ENCODE measurements at places on chromosomes 1 and 21.

DNA sequence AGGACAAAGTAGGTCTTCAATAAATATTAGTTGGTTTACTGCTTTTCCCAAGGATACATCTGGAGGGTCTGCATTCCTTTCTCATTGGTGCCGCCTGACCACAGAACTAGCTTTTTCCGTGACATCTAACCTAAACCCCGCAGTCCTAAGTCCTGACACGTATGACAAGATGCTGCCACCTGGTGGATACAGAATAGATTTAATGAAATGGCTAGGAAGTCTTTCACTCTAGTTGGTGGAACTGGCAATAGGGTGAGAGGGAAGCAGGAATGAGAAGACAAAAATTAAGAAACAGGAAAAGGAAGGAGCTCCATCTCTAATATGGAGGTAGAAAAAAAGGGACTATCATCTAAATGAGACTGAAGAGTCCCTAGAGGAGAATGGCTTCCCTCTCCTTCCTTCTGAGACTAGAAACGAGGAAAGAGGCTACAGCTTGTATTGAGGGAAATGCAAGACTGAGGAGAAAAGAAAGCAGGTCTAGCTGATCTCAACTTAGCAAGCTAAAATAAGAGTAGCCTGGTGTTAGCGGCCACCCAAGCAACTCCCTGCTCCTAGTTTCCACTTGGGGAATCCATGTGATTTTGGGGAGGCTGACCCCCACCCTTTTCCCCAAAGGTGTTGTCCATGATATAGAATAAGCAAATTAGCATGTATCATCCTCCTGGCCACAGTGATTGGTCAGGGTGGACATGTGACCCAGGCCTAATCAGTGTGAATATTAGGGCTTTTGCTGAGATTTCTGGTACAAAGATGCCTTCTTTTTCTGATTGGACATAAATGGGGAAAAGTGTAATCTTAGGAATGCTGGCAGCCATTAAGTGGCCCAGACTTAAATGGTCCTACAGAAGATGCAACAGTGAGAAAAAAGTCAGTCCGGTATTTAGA is 5.9 kb downstream of the RFX5 start:
- peak; percentile 90 for DNase-seq

- no peak for DNase-seq
Measured at GRCh38 chr1:118290571-118290970, 105.5 kb upstream of the SPAG17 start.

DNA sequence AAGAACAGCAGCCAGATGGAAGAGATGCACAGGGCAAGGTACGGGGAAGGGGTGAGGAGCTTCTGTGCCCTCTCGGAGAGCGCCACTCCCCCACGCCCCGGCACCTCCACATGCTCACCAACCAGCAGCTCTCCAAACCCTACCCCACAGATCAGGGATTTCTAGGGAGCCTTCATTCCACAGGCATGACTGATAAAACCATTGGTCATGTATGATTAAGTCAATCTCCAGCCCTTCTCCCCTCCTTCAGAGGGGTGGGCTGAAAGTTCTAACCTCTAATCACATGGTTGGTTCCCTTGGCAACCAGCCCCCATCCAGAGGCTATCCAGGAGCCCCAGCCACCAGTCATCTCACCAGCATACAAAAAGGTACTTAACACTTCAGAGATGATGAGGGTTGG is 144.7 kb downstream of the TGFBR3 start:
- no peak for DNase-seq

DNA sequence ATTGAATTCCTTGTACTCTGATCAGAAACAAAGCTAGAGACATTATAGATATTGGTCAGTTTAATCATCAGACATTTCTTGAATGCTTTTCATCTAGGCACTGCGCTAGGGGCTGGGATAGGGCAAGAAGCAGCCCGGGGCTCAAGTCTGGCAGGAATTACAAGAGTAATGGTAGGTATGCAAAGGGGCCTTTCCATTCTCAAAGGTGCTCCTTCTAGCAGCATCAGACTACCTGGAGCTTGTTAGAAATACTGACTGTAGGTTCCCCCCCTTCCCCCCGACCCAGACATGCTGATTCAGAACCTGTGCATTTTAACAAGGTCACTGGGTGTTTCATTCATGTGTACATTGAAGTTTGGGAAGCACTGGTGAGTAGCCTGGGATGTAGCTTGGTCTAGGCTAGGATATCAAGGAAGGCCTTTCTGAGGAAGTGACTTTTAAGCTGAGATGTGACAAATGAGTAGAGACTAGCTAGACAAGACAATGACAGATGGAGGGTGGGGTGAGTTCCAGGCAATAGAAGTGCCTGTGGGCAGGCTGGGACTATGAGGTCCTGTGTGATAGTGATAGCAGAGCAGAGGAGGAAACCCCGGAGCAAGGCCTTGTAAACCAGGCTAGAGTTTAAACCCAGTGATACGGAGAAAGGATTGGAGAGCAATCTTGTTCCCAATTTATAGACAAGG is 26.3 kb downstream of the NFASC start:
- DNase-seq, result no peak

GRCh38 chr1:78560811-78561210 is 59.4 kb upstream of the IFI44L start:
- no peak for DNase-seq

DNA sequence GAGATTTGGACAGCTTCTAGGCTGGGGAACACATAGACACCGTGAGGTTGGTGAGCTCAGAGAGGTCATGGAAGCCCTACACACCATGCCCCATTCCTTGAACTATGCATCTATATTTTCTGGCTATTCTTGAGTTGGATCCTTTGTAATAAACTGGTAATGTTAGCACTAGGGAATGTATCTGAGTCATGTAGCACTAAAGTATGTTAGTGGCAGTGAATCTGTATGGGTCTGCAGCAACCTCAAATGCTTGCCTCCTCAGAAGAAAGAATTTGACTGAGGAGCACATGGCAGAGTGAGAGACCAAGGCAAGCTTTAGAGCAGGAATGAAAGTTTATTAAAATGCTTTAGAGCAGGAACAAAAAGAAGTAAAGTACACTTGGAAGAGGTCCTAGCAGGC is 43.7 kb upstream of the LRRC7 start:
- no peak for DNase-seq

- peak; percentile 41 for DNase-seq
Measured at GRCh38 chr21:41768437-41769042, 1.7 kb upstream of the RIPK4 start.

GRCh38 chr1:1290238-1290731 is 10.0 kb downstream of the SCNN1D start:
- peak; percentile 20 for DNase-seq

DNA sequence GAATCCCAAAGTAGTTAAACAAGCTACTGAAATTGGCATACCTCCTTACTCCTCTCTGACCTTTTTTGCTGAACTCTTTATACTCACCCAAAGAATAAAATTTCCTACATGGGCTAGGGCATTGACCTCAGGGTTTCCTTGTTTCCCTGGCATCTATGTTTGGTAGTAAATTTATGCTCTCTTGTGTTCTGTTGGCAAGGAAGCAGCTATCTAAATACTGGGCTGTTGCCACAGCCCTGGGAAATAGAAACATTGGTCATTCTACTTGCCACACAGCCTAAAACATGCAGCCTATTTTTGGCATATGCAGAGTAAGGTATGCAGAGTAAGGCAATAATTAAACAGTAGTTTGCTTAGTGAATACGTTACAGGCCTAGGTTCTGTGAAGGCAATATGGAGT is 351.4 kb downstream of the HLX start:
- peak; percentile 43 for DNase-seq

DNA sequence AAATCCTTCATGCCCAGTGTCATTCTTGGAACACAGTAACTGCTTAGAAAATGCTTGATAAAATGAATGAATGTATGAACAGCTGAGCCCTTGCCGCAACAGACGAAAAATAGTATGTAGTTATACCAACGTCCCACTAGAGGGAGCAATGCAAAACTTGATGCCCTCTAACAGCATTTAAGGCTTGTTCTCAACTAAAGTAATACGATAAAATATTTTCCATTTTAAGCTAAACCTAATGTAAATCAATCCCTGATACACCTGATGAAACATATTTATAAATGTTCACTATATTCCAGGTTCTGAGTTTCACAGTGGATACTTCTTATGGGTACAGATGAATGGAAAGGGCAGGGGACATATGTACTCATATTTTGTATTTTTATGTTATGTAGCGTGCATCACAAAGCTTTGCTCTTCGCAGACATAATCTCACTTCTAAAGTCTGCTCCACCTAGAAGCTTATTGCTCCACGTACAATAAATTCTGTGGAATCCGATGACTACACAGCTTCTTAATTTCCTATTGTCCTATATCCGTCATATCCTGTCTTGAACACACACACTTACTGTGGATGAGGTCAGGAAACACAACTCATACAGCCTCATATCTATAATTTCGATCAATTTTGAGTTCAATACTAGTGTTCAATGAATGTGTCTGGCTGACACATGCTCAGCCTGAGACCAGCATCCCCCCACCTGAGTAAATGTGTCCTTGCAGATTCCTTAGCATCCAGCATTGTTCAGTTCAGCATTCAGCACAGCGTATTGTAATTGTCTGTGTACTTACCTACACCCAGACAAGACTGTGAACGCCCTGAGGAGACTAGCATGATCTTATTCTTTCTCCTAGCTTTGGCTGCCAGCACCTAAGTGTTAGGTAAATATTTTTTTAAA is 4.4 kb upstream of the UTP25 start:
- peak; percentile 54 for DNase-seq

DNA sequence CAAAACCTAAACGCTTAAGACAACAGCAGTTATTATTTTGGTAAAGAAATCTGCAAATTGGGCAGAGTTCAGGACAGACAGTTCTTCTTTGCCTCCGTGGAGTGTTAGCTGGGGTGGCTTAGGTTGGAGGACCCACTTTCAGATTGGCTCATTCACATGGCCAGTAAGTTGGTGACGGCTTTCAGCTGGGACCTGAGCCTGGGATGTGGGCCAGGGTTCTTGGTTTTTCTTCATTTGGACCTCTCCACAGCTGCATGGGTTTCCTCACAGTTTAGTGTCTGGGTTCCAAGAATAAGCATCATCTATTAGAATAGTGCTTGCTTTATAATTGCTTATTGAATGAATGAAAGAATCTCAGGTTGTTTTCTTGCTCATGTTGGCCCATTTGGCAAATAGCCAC is 72.2 kb downstream of the ATF6 start:
- DNase-seq, result no peak

DNA sequence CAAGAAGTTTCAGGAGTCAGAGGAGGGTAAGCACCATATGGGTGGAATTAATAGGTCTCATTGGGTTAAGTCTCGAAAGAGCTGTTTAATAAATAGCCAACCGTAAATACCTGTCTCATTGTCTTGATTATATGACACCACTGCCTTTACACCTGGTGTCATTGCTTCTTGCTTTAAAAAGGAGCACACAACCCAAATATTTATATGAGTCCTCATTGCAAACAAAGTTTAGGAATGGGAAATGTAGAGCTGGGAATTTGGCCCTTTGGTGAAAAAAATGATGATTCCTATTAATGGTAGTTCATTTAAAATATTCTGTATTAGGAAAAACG is 2.1 kb downstream of the BACH1 start:
- no peak for DNase-seq
